ENCODE measurements at places on chromosomes 3 and 15.

DNA sequence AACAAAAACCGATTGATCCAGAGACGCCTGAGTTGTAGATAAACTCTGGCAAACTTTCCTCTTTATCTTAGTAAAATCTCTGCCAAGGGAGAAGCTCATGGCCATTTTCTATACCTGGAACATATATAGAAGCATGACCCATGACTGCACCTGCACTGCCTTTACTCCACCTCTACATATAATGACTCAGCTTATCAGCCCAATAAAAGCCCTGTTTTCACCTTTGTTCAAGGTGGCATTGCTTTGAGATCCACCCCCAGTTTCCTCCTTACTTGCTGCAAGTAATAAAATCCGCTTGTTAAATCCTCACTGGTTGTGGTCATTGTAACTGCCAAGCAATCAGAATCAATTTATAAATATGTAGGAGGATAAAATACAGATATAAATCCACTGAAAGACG is 1280.4 kb downstream of the NSUN3 start:
- no peaks in the 10 kb centered on the region for H3K27me3 ChIP-seq
- H3K36me3 ChIP-seq, result no peaks in the 10 kb centered on the region
- no peak overlapping the region for H3K4me3 ChIP-seq
- DNase-seq, result no peak
- H3K4me1 ChIP-seq, result no peaks in the 10 kb centered on the region

DNA sequence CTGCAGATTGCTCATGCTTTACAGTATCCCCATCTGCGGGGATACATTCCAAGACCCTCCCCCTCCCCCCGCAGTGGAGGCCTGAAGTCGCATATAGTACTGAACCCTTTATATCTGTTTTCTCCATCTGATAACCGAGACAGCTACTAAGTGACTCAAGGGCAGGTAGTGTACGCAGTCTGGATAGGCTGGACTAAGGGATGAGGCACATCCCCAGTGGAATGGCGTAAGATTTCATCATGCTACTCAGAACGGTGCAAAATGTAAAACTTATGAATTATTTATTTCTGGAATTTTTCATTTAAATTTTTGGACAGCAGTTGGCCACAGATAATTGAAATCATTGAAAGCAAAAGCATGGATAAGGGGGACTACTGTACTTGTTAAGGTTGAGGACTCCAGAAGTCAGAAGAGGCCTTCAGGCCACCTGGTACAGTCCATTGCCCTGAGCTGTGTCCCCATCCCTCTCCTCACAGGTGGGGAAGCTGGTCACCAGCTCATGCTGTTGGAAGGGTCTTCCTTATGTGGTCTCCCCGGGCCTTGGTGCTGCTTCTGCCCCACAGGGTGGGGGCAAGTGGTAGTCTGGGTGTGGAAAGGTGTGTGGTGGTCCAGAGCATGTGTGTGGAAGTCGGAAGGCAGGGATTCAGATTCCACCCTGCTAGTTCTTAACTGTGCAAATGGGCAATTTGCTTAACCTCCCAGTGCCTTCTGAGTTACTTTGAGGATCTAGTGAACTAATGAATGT is 72.0 kb downstream of the HCN4 start:
- no peak overlapping the region for H3K4me3 ChIP-seq
- H3K4me1 ChIP-seq, result no peaks in the 10 kb centered on the region
- no peak overlapping the region for H3K27ac ChIP-seq
- H3K27me3 ChIP-seq, result no peaks in the 10 kb centered on the region

DNA sequence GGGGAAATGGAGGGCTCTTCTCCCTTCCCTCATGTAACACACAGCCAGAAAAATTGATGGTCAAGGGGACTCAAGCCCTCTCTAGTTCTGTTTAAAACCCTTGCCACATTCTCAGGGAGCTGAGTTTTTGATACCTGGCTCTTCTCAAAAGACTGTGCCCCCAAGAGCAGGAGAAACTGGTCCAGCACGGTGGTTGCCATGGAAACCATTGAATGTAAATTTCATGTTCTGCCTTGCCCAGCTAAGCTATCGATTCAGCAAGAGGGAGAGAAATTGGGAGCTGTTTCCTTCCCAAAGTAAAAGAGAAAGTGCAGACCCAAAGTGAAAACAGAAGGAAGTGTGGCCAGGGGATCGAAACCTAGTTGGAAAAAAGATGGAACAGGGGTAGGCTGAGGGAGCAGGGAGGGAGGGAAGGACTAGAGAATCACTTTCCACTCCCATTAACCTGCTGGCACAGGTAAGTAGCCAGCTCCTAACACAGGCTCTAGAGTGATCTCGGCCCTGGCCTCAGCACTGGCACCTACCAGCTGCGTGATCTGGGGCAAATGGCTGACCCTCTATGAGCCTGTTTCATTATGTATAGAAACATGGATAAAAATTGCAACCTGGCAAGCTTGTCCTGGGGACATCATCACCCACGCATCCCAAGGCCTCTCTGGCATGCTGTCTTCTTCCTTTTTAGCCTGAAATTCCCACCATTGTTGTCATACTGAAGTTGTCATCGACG is 140.9 kb downstream of the TPRA1 start:
- no peaks in the 10 kb centered on the region for H3K4me1 ChIP-seq
- no peak overlapping the region for H3K4me3 ChIP-seq
- DNase-seq, result no peak
- no peaks in the 10 kb centered on the region for H3K36me3 ChIP-seq

DNA sequence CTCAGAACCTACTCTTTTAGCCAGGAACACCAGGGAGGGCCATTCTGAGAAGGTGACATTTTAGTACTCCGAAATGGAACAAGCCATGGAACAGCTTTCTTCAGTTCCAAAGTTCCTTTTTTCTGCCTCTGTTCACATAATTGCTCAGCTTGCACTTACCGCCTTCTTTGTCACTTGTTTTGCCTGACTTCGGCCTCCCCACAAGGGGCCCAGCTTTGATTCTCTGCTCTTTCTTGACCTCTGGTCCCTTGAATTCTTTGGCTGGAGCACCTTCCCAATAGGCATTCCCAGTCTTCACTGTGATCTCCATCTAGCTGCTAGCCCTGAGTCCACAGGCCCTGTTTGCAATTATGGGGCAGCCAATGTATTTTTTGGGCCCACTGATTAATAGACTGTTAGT is 51.4 kb upstream of the SLC7A14 start:
- H3K27me3 ChIP-seq, result no peaks in the 10 kb centered on the region
- H3K4me3 ChIP-seq, result no peak overlapping the region
- H3K4me1 ChIP-seq, result no peaks in the 10 kb centered on the region

- H3K27me3 ChIP-seq, result no peaks in the 10 kb centered on the region
- H3K4me1 ChIP-seq, result peaks cover 20% of the 10 kb centered on the region
- H3K27ac ChIP-seq, result no peak overlapping the region
- DNase-seq, result no peak
Measured at GRCh38 chr3:129312021-129312639, 33.5 kb downstream of the HMCES start.

DNA sequence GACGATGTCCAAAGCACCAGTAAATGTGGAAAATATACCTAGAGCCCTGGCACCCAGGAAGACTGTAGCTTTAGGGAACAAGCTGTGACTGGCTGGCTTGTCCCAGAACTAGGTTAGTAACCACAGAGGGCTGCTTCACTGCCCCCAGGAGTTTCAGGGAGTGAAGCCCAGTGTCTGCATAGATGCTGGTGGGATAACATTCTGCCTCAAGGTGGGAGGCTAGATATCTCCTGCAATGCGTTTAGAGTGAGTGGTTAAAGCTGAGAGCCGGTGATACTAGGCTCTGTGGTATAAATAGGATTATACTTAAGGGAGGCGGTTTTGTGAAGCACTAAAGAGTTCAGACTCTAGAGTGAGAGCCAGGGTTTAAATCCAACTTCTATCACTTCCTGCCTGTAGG is 11.7 kb upstream of the CP start:
- H3K36me3 ChIP-seq, result no peaks in the 10 kb centered on the region
- H3K4me3 ChIP-seq, result no peak overlapping the region
- no peak for DNase-seq

DNA sequence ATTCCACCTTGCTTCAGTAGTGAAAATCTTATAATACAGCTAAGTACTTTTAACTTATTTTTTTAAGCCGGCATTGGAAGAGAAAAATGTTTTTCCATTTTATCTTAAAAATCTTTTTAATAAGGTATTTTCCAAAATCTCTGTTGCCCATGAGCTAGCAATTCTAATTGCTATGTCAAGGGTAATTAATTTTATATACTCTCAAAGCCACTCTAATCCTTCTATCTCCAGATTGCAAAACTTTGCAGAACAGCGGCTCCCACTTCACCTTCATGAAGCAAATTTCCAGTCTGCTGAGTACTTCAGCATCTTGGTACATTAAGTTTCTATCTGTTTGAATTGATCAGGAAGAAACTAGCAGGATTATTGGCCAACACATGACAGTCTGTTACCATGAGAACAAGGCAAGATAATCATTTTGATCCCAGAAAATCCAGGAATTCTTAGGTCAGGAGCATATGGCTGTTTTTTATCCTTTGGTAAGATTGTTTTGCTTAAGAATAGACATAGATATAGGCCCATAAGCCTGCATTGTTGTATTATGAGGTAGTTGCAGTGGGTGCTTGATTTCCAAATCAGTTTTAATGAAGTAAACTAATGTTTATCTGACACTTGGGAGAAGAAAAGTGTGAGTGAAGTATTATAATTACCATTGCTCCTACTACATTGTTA is 6.0 kb downstream of the TIPARP start:
- H3K4me1 ChIP-seq, result peaks cover 84% of the 10 kb centered on the region
- no peak for DNase-seq
- H3K27me3 ChIP-seq, result no peaks in the 10 kb centered on the region
- H3K27ac ChIP-seq, result no peak overlapping the region
